ENCODE measurements at places on chromosomes 7 and 10. TPM values are rescaled to one million over a fixed set of nuclear protein-coding genes. Genes with fewer than 3 reads are reported as not detected.

ZNF511 gene
- total RNA-seq, result 47.6 TPM

C10orf90 gene
- total RNA-seq, result not detected

GBX1 gene
- total RNA-seq, result 1.9 TPM

GRCh38 chr7:112052498-112052897 is 153.7 kb downstream of the DOCK4 start:
- no peak for DNase-seq

GRCh38 chr10:103168438-103168837 is 24.6 kb downstream of the NT5C2 start:
- no peak for DNase-seq

DNA sequence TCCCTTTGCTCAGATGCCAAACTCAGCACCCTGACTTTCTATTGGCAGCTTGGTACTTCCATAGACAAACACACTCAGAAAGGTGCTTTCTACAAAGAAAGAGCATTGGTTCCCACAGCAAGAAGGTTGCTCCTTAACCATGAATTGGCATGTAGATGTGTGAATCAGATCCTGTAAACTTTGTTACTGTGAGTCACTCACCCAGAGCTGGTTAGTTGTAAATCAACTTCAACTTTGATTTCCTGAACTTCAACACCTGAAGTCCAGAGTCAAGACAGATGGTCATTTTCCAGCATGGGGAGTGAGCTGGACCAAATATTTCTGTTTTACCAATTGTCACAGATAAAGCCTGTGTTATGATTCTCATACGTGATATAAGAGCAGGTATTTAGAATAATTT is 797.2 kb downstream of the TNS3 start:
- no peak for DNase-seq

GRCh38 chr7:125605241-125605640 is 675.6 kb upstream of the POT1 start:
- no peak for DNase-seq

- no peak for DNase-seq
Measured at GRCh38 chr7:47583739-47584535, 2.0 kb upstream of the TNS3 start.

DNA sequence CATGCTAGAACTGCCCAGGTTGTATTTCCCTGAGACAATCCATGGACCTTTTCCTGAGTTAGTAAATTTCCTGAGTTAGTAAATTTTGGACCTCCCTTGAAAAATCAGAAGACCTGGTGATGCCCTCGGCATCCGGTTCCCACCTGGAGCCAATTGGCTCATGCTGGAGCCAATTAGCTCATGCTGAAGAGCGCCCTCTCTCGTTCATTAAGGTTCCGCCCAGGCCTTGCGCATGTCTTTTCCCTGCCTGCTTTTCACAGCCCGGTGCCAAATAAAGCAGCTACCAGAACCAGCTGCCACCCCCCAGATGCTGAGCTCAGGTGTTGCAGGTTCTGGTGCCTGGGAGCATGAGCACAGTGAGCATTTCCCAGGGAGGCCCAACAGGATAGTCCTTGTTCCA is 96.2 kb downstream of the APBB1IP start:
- no peak for DNase-seq

DNA sequence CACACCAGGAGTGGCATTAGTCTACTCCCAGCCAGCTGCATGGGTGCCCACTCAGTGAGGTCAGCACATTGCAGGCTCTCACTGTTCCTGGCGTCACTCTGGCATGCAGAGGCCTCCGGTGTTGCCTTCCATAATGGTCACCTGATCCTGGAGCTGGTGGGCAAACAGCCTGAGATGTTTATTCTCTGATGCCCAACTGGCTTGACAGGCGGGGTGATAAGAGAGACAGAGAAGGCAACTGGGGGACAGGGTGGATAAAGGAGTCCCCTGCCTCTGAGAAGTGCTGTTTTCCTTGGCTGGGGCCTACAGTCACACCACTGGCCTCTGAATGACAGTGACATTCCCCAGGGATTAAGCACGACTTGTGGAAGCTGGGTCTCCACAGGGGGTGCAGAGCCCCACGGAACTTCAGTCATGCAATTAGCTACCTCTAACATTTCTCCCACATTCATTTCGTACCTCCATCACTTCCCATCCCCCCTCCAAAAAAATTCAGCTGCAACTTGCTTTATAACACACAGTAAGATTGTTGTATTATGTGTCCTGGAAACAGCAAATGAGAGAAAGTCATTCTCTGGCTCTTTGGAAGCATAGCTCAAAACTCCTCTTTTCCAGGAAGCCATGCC is 7.1 kb upstream of the RBM20 start:
- DNase-seq, result peak; percentile 74

GRCh38 chr7:119007236-119007635 is 782.7 kb downstream of the ANKRD7 start:
- DNase-seq, result no peak
